Fibroblast of pulmonary artery (primary cell): ENCODE measurements at places on chromosomes 5 and 9.

DNA sequence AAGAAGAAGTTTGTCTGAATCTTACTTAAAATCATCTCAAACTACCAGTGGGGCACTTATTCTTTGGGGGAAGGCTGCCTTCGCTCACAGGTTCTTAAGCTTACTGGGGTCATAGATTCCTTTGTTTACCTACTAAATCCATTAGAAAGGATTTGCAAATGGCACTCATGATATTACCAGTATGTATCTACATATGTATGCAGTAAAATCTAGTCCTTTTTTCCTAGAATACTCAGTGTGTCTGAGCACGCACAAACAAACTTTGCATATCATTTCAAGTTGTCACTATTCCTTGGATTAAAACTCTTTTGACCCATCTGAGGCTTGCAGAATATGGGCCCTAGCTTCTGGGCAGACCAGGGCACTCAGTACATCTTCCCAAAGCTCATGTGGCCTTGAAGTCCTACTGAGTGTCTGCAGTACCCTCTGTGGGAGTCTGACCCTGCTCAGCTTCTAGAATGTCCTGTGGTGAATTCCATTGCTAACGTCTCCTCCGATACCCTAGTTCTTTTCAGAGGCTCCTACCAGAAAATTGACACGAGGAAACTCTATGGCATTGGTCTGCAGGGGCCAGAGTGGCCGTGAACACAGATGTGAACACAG lies 297.9 kb downstream of the SLIT3 start:
- no peak for DNase-seq

GRCh38 chr5:16406630-16407029 lies 59.0 kb downstream of the ZNF622 start:
- no peak for DNase-seq

DNA sequence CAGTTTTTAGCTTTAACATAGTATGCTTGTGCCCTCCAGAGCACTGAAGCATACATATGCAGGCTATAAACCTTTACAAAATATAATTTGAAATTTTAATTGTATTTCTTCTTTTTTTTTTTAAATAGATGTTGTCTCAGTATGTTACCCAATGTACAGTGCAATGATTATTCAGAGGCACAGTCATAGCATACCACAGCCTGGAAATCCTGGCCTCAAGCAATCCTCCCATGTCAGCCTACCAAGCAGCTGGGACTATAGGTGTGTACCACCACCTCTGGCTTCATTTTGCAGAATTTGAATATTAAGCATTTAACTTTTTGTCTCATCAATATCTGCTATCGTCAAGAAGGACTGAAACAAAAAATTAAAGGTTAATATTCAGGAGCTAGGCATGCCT lies 16.9 kb upstream of the ZNF782 start:
- no peak for DNase-seq

GRCh38 chr5:26470439-26470838 lies 567.9 kb downstream of the CDH9 start:
- DNase-seq: no peak

DNA sequence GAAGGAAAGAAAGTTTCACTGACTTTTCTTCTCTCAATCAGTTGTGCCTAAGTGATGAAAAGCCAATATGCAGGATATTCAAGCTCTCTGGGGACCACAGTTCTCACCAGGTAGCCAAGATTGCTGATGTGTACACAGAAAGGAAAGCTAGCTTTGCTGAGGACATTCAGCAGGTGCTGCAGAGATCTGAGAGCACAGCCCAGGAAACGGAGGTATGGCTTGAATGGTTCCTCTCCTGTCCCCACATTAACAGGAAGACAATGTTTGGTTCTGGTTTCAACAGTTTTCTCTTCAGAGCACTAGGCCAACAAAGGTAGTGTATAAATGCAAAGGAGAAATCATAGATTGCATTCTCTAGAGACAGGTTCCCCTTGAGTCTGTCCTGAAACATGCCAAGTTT lies 69.6 kb downstream of the PTPDC1 start:
- no peak for DNase-seq

DNA sequence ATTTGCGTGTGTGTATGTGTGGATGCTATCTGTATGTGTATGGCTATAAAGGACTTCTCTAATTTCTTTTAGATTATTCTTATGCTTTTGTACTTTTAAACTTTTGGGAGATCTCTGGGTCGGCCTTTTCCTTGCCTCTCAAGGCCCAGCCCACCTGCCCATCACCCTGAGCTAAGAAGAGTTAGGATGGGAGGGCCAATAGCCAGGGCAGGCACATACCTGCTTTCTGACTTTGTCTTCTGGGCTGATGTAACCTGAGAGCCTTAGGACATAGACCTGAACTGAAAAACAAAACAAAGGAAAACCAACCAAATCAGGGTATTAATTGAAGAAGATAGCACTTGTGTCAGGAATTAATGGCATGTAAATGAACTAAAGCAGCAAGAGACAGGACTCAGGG lies 100.2 kb downstream of the IRX1 start:
- no peak for DNase-seq

DNA sequence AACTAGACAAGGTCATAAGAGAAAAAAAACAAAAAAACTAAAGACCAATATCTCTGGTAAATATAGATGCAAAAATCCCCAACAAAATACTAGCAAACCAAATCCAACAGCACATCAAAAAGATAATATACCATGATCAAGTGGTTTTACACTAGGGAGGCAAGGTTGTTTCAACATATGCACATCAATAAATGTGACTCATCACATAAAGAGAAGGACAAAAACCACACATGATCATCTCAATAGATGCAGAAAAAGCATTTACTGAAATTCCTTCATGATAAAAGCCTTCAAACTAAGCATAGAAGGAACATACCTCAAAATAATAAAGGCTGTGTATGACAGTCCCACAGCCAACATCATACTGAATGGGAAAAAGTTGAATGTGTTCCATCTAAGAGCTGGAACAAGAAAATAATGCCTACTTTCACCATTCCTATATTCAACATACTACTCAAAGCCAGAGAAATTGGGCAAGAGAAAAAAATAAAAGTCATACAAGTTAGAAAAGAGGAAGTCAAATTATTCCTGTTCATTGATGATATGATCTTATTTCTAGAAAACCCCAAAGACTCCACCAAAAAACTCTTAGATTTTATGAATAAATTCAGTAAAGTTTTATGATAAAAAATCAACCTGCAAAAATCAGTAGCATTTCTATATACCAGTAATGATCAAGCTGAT lies 72.2 kb upstream of the FAM169A start:
- peak; percentile 5 for DNase-seq

- DNase-seq: peak; percentile 37
These were observed at the start of gene PRLR for GRCh38 chr5:35230038-35230611. TSS of gene PRLR (minus strand) at chr5:35230487. CDS start at chr5:35089620, 140,867 bp downstream.

- DNase-seq: no peak
These were observed 38.6 kb downstream of the MARCHF11 start for GRCh38 chr5:16140944-16141343.

- DNase-seq: peak; percentile 28
These were observed 601 bp downstream of the NNT start for GRCh38 chr5:43603344-43604217.

DNA sequence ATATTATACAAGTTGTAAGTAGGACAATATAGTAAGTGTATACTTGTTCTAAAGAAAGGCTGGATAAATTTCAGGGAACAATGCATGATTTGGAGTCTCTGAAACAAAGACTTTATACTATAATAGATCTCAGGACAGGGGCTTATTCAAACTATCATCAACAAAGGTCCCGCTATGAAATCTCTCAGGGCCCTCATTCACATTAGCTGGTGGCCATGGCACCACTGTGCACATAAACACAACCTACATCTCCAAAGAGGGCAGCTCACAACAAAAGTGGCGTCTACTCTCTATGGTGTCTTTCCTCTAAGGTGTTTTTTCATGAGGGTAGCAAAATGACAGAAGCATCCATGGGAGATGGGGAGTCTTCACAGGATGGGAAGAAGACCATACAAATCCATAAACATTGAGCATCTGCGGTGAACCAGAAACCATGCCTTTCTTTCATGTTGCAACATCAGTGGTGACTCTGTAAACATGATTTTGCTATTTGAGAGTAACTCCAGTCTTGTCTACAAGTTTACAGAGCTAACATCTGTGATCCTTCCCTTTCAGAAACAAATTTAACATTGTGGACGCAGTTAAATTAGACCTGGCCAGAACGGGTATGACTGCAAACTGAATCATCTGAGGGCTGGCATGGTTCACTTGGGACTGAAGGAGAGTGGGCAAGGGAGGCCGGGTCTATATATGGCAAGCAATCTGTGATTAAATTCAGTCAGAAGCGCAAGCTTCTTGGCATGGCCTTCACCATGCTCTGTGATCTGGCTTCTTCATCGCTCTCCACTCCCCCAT lies 5.5 kb downstream of the TTLL11 start:
- no peak for DNase-seq

- no peak for DNase-seq
These were observed 552.4 kb upstream of the MEF2C start for GRCh38 chr5:89435347-89435746.

DNA sequence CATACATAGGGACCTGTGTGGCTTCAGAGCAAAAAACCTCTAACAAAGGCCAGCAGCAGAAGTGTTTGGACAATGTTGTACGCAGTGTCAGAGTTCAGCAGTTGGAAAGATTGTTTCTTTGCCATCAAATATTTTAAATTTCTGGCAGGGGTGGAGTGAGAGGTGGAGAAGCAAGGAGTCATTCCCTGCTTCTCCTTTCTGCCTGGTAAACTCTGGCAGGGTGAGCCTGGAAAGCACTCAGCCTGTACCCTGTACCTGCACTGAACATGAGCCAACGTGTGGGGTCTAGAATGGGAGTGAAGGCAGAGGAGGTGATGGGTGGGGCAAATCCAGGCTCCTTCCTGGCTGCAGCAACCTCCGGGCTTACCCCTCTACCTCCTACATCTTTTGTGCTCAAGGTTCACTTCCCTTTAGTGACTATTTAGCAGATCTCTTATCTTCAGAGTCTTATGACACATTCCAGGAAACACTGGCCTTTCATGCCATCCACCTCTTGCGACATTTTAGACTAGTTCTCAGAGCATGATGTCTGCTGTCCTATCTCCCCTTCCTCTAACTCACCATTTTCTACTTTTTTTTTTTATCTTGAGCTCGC lies 445.0 kb upstream of the PIK3R1 start:
- DNase-seq: peak; percentile 40

DNA sequence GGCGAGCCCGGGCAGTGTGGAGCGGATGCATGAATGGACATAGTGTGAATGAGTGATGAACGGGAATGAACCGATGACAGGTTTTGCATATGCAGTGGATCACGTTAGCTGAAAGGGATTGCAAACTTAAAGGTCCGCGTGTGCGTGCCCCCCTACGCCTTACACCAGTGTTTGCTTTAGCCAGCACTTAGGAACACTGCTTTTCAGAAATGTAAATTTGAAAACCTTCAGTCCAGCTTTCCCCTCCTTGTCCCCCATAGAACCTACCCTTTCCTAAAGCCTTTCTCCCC lies 692 bp downstream of the PSAT1 start:
- DNase-seq: no peak
